ENCODE measurements at places on chromosomes 2 and 18. TPM values are rescaled to one million over a fixed set of nuclear protein-coding genes. Genes with fewer than 3 reads are reported as not detected.

Gene SCYGR4
- total RNA-seq, result not detected

Gene TSGA10
- 1.3 TPM for total RNA-seq

Gene ABCG5
- not detected for total RNA-seq

Gene NEUROD1
- total RNA-seq, result not detected

Gene GPR45
- total RNA-seq, result not detected

Gene TNS1
- 0.39 TPM for total RNA-seq

Gene POTEF
- total RNA-seq, result not detected

Gene ERFE
- total RNA-seq, result 1.1 TPM

Gene SH2D6
- total RNA-seq, result 0.23 TPM

Gene NEB
- total RNA-seq, result under 0.01 TPM

Gene LYPD1
- total RNA-seq, result not detected

Gene SPR
- 20.9 TPM for total RNA-seq

Gene MAPK4
- not detected for total RNA-seq

Gene NLRC4
- not detected for total RNA-seq

Gene AMER3
- total RNA-seq, result not detected

Gene CENPA
- total RNA-seq, result 21.3 TPM

Gene PDE11A
- not detected for total RNA-seq

Gene ACTG2
- 0.15 TPM for total RNA-seq

Gene FER1L5
- 0.34 TPM for total RNA-seq

Gene SRD5A2
- total RNA-seq, result not detected

Gene HOXD4
- total RNA-seq, result not detected

Gene ZNF804A
- total RNA-seq, result 0.11 TPM

Gene GPAT2
- 2.8 TPM for total RNA-seq

Gene PROC
- 0.19 TPM for total RNA-seq

Gene CDKL4
- not detected for total RNA-seq

Gene DES
- total RNA-seq, result not detected
